ENCODE measurements at places on chromosomes 7 and 10.

DNA sequence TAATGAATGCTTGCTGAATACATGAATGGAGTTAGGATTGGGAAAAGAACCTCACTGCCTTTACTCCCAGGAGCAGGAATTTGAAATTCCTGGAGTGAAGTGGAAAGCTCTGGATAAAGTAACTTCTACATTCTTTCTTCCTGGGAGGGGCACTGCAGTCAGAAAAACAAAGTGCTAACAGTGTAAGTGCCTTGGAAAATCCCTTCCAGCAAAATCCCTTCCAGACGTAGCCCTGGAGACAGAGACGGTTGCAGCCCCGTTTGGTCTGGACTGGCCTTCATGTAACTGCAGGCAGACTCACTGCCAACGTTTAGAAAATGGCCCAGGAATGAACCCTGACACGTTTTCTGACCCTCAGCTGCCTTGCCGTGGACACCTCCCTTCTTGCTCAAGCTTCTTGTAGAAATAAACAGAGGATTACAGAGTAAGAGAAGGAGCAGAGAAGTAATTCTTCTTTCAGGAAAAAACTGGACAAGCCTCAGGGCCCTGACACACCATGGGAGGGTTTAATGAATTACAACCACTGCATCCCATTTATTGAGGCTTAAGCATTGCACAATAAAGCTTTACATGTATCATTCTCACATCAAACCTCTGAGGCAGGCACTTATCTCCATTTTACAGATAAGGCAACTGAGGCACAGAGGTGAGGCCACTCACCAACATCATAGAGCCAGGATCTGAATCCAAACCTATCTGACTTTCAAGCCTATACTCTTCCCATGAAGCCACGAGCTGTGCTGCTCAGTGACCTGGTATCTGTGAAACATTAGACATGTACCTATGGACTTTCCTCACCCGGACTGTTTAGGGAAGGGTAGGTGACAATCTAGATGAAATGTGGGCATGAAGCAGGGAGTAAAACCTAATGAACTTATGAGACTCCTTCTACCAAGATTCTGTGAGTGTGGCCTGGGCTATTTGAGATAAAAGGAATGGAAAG, 7.8 kb downstream of the ITPRIP start:
- DNase-seq: no peak

- DNase-seq: no peak
Observed at GRCh38 chr7:91082852-91083495, 181.3 kb upstream of the FZD1 start.

DNA sequence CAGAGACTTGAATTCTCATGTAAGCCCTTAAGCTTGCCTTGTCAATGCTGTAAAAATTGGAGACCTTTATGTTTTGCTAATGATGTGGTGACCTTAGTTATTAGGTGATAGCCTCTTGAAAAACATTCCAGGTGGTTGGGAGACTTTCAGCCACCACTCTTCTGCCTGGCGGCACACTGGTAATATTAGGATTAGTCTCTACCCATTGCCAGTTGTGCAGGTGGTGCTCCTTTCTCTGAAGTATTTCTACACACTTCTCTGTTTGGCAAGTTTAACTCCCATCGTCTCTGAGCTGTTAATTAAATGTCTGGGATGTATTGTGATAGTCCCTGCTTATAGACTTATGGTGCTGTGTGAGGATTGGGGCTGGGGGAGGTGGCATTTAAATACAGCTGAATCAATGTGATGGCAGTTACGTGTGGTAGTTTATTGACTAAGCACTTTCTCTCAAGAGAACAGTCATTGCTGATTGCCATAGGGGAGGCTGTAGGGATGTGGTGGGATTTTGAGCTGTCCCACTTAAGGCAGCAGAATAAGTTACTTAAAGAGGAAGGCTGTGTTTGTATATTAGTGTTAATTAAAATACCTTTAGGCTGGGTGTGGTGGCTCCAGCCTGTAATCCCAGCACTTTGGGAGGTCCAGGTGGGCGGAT, 61.7 kb downstream of the DAGLB start:
- no peak for DNase-seq

- DNase-seq: no peak
Observed at GRCh38 chr7:132203021-132203420, 373.2 kb downstream of the PLXNA4 start.

GRCh38 chr7:19413443-19413965, 268.3 kb upstream of the FERD3L start:
- no peak for DNase-seq

- DNase-seq: no peak
Observed at GRCh38 chr7:139682136-139683013, 95.4 kb downstream of the HIPK2 start.
